ENCODE measurements at places on chromosomes 2 and 18. TPM values are rescaled to one million over a fixed set of nuclear protein-coding genes. Genes with fewer than 3 reads are reported as not detected.

DNA sequence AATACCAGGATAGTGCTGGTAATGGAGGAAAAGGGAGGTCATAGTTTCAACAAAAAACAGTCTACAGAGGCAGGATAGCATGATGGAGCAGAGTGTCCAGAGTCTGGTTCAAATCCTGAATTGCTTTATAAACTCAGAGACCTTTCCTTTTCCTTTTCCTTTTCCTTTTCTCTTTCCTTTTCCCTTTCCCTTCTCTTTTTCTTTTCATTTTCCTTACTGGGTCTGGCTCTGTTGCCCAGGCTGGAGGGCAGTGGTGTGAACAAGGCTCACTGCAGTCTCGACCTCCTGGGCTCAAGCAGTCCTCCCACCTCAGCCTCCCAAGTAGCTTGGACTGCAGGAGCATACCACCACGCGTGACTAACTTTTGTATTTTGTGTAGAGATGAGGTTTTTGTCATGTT, 31.7 kb downstream of the GIGYF2 start:
- no peak for DNase-seq

The CD28 gene
- total RNA-seq = 0.49 TPM

- no peak for DNase-seq
These were observed 81.7 kb downstream of the RBMS1 start for GRCh38 chr2:160411955-160412354.

DNA sequence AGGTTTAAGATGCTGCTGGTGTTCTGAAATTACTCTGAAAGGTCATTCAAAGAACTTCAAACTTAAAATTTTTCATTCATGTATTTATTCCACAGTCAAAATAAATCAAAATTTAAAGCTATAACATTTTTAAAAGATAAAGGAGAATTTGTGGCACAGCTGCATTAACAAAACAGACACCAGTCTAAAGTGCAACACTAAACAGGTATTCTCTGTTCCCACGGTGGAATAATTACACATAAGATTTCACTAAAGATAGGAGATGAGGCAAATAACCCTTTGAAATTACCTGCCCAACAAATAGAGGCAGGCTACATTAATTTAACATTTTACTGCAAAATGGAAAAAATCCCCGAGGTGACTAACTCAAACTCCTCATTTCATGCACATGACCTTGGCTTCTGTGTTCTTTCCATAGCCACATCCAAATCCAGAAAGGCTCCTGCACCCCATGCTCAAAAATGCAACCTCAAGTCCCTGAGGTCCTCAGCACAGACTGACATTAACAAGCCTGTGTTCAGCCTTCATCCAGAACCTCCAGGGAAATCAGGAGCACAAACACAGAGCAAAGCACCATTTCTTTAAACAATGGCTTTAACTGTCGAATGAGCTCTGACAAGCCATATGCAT, 10.5 kb downstream of the COX7A2L start:
- DNase-seq = no peak

DNA sequence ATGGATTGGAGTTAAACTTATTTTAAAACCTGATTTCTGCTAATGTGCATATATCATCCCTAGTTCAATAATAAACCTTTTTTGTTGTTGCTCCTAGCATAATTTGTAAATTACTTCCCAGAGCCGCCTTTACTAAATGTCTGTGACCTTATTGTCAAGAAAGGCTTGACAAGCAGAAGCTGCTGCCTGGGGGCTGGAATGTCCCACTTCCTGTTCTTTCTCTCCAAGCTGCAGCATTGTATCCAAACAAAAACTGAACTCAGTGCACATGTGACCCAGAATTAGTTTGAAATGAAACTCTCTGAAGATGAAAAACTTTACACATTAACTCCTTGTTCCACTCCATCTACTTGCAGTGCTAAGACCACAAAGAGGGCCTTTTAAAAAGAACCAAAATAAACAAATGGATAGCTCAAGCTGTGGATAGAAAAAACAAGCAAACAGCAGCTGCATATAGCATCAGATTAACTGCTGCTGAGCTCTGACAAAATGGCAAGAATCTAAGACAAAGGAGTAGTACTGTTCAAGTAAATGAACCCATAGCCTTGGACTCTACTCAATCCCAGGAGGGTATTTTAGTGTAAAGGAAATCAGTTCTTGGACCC, 99.8 kb upstream of the NEUROD1 start:
- DNase-seq = no peak

The TEX261 gene
- 61.2 TPM for total RNA-seq

DNA sequence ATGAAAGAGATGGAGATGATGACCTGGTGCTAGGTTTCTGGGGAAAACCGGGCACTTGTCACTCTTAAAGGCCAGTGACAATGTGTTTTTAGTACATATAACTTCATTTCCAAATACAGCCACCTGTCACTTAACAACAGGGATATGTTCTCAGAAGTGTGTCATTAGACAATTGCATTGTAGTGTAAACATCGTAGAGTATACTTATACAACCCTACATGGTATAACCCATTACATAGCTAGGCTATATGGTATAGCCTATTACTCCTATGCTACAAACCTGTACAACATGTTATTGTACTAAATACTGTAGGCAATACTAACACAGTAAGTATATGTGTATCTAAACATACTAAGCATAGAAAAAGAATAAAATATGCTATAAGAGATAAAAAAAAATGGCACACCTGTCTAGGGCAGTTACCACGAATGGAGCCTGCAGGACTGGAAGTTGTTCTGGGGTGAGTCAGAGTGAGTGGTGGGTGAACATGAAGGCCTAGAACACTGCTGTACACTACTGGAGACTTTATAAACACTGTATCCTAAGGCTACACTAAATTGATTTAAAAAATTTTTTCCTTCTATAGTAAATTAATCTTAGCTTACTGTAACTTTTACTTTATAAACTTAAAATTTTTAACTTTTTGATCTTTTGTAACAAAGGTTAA, 123.2 kb downstream of the THADA start:
- DNase-seq = no peak

DNA sequence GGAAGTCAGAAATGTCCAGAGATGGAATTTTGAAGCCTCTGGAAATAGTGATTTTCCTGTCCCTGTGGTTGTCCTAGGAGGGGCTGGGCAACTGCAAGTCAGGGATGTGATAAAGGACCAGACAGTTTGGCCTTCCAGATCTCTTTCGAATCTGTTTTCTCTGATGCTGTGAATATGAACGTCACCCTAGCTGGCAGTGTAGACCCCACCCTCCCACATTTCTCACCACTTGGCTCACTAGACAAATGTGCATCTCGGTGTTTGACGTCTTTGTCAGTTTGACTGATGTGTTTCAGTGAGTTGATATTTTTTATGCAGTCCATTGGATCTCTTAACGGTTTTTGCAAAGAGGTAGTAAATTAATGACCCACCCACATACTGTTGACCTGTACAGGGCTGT, 301.2 kb downstream of the TNS1 start:
- DNase-seq = no peak

DNA sequence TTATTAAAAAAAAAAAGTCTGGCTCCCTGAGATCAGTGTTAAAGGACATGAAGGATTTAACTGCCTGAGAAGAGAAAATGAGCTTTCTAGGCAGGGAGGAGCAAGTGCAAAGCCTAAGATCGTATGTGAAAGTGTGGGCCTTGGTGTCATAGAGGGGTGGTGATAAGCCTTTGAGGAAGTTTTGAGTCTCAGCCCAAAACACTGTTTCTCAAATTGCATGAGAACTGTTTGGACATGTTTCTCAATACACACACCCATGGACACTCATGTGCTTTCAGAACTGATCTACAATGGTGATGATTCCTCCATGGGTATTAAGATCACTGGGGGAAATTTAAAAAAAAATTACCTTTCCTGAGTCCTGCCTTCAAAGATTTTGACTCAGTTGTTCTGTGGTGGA, 336.7 kb upstream of the RND3 start:
- no peak for DNase-seq

GRCh38 chr2:390959-391358, 103.1 kb upstream of the ALKAL2 start:
- no peak for DNase-seq

GRCh38 chr2:43159797-43160196, 66.6 kb downstream of the ZFP36L2 start:
- no peak for DNase-seq

- DNase-seq = no peak
These were observed 20.5 kb downstream of the PCARE start for GRCh38 chr2:29053670-29054400.

DNA sequence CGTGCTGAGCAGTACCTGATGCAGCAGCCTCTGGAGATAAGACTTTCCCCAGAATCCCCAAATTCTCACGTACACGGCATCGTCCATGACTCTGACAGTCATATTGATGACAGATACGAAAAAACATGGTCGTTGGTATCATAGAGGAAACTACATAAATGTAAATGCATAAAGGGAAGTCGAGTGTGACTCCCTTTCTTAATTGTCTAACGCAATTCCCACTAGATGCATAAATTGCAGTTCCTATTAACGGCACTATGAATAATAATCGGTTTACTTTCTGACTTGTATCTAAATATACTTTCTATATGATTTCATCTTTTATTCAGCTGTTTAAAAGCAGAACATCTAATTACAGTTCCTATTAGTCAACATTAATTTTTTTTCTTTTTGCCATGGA, 322.6 kb upstream of the REV1 start:
- no peak for DNase-seq

- DNase-seq = no peak
These were observed 251.8 kb upstream of the SMIM21 start for GRCh38 chr18:75679331-75679730.

- no peak for DNase-seq
These were observed 116.9 kb upstream of the CREB1 start for GRCh38 chr2:207412787-207413310.

The CFAP65 gene
- 2.6 TPM for total RNA-seq
